NCI-H526 treated with DMSO at 0.1 percent for 48 hours (cell line): ENCODE measurements at places on chromosomes 1 and 21.

GRCh38 chr1:172430128-172430454, 9.6 kb downstream of the C1orf105 start:
- DNase-seq, result no peak

GRCh38 chr1:3211582-3212375, 142.8 kb downstream of the PRDM16 start:
- no peak for DNase-seq

DNA sequence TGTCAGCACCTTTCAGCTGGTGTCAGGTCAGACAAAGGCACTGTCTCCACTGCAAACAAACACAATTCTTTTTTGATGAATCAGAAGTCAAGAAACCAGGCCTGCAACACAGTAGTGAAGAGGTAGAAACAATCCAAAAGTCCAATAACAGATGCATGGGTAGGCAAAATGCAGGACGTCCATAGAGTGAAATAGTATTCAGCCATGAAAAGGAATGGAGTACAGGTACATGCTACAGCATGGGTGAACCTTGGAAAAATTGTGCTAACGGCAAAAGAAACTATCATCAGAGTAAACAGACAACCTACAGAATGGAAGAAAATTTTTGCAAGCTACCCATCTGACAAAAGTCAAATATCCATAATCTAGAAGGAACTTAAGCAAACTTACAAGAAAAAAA, 26.2 kb upstream of the ZBTB21 start:
- no peak for DNase-seq

- no peak for DNase-seq
Measured at GRCh38 chr1:55040083-55040932, 960 bp downstream of the PCSK9 start.

DNA sequence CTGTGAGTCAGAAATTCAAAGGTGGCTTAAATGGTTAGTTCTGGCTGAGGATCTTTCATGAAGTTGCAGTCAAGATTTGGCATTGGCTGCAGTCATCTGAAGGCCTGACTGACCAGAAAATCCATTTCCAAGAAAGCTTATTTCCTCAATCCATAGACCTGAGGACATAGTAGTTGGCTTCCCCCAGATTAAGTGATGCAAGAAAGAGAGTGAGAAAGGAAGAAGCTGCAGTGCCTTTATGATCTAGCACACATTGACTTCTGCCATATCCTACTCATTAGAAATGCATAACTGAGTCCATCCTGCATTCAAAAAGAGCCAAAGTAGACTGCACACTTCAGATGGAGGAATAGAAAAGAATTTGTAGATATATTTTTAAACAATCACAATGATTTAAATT, 222.6 kb downstream of the COL24A1 start:
- DNase-seq, result no peak

DNA sequence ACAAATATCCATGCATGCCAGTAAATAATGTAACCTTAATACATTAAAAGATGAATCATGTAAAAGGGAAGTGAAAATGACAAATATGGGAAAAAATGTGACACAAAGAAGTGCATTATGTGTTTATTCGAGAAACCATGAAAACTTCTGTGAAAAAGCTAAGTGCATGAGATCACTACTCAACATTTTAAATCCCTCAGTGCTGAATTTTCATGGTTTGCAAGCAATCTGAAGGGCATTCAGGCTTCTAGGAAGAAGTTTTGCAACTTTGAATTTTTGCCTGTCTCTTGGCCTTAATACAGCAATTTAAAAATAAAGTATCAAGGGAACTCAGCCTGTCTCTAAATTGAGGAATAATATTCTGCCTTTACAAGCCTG, 78.2 kb downstream of the MAP3K7CL start:
- DNase-seq, result no peak

DNA sequence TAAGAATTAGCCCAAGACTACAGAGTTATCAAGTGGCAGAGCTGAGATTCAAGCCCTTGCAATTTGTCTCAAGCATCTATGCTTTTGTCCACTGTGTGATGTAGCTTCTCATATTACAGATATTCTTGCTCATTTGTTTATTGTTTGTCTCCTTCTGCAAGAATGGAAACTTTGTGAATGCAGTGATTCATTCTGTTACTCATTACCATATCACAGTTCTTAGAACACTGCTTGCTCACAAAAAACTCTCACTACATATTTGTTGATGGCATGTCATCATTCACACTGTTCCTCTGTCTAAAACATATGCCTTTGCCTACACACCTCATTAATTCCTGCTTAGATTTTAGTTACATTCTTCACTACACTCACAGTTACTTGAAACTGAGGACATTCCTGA, 1198.9 kb downstream of the PLA2G4A start:
- DNase-seq, result no peak

DNA sequence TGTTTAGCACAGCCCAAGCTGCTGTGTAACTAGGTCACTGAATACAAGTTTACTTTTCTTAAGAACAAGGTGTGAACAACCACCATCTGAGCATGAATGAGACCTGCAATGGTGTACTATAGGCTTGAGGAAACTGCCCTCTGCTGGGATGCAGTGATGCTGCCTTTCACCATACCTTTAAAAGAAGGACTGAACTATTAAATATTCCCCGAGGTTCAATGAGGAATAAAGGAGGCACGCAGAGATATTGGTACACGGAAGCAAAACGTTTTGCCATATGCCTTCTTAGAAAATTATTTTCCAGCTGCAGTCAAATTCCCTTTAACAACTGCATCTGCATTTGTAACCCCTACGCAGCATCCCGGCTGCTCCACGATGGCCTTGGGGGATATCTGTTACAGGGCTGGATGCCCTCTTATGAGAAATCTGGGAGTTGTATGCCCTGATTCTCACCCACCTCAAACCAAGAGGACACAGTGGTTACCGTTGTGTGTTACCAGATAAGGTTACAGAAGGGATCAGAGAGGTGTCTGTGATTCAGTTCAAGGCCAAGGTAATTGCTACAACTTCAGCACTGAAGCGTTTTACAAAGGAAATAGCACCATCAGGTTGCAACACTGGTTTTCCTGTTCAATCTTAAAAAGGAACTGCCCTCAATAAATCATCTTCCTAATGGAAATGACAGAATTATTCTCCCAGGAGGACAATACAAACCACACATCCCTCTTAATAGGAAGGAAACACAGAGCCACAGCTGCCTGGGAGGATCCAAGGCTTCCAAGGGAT, 470.5 kb downstream of the LTN1 start:
- DNase-seq, result no peak

DNA sequence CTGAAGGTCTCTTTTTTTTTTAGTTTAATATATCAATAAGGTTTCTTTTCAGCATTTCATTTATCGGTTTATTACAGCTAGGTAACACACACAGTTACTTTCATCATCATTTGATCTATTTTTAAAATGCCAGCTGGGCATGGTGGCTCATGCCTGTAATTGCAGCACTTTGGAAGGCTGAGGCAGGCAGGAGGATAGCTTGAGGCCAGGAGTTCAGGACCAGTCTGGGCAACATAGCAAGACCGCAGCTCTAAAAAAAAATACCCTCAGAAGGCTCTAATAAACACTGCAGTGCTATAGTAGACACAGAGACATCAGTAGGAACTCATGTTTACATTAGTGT, 48.5 kb upstream of the VAMP3 start:
- no peak for DNase-seq

DNA sequence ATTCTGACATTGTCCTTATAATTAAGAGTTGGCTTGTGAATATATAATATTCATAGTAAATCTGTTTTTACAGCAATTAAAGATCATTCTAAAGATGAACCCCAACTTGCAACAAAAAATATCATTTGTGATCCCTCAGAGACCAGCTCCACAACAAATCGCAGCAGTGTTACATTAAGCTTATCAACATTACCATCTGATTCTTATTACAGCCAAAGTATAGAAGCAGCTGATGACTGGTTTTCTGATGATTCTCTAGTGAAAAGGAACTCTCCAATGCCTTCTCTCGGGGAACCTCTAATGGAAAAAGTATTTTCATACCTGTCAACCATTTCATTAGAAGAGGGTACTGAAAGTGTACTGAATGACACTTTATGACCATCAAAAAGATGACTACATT, 45.4 kb downstream of the C1orf185 start:
- no peak for DNase-seq

GRCh38 chr1:46942086-46942485, 810 bp upstream of the CYP4A11 start:
- DNase-seq, result no peak

GRCh38 chr1:188594542-188595235, 1765.9 kb downstream of the PLA2G4A start:
- no peak for DNase-seq

DNA sequence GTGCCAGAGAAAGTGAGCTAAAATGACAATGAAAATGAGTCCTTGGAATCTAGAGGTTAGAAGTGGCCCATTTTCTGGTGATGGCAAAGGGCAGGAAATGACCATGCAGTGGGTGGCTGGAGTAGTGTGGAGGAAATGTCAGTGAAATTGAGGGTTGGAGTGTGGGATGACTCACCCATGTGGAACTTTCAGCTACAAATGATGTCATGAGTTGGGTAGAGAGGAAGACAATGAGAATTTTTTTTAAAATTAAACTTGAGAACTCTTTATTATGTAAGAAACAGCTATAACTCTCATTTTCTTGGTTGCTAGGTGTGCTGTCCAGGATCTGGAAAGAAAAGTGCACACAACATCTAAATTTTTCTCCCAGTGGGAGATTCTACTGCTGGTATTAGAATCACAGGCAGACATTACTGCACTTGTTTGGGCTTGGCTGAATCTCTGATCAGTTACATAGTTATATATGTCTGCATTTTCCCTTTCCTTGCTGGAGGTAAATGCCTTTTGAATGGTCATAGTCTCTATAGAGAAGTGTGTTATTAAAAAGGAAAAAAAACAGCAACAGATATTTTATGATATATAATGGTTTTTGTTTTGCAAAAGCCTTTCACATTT, 56.8 kb upstream of the GNG12 start:
- no peak for DNase-seq

DNA sequence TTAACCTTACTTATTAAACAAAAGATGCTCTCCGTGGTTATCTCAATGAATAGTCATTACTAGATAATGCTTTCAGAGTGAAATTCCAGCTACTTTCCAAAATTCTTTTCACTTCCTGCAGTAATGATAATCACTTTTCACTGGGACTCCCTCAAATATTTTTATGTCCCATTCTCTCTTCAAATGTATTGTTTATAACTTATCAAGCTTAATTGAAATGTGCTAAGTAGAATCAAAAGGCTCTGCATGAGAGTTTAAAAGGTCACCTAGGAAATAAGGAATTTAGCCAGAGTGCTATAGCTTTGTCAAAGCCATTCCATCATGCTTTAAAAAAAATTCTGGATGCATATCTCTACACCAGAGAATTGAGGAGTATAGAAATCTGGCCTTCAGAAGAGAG, 106.4 kb downstream of the ODF2L start:
- no peak for DNase-seq

GRCh38 chr21:37582590-37582989, 216.0 kb downstream of the DYRK1A start:
- DNase-seq, result no peak

DNA sequence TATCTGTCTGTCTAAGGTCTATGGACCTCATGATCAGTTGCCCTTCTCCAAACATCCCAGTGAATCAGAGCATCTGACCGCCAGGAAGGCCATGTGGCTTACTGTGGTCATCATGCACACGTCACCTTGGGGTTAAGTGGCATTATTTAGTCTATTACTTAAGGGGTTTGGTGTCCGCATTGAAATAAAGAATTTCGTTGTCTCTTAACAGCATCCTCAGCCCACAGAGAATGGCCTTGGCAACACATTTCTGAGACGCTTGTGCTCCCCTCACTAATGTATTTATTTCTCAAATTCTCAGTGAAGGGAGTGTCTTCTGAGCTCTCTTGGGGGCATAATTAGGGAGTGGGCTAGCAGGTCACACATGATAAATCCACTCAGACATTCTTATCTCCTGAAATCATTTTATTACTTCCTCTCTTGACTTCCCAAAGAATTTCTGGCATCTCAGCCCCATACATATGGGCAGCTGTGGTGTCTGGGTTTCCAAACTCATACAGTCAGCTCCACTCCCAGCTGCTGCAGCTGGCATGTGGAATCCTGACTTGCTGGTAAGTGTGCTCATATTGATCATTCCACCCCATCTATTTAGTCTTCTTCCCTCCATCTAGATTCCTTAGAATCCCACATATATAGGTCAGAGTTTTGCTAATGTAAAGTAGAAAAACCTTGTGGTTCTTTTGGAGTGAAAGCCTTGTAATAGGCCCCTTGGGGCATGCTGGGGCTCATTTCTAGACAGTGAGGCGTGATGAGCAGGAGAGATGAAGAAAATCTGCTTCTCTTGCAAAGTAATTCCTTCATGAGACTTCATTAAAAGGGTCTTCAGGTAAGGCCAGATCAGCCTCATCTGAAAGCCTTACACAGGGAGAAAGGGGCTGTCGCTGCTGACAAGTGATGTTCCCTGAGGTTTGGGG, 110.5 kb downstream of the HHAT start:
- no peak for DNase-seq

GRCh38 chr1:10513199-10513598, 38.4 kb downstream of the PEX14 start:
- DNase-seq, result no peak

DNA sequence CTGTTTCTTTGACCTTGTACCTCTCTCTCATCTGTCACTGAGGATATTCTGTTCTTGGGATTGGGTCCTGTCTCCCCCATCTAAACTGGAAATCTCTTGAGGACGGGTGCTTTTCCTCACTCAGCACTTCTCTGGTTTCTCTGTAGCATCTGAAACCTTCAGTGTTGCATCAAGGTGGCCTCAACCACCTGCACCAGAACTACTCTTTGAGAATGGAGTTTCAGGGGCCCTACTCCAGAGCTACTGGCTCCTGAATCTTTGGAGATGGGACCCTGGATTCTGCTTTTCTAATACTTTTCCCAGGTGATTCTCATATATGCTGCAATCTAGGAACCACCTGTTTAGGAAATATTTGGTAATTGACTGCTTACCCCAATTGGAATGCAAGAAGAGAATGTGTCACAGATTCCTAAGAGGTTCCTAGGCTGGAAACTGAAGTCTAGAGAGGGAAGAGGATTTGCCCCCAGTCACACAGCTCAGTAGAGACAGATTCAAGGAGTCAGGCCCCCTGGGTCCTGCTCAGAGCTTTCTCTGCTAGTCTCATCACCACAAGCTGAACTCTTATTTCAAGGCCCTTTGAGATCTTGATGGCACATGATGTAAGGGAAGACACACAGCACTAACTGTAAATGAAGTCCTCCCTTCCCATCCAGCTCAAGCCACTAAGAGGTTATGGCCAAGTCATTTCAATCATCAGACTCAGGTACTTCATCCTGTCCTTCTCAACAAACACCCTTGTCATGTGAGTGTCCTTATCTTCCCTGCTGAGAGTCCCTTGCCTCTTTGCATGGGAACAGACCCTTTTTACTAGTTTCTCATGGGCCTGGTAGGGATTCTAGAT, 48.7 kb downstream of the EIF2D start:
- DNase-seq, result no peak

GRCh38 chr1:223217781-223218180, 74.7 kb upstream of the TLR5 start:
- no peak for DNase-seq

DNA sequence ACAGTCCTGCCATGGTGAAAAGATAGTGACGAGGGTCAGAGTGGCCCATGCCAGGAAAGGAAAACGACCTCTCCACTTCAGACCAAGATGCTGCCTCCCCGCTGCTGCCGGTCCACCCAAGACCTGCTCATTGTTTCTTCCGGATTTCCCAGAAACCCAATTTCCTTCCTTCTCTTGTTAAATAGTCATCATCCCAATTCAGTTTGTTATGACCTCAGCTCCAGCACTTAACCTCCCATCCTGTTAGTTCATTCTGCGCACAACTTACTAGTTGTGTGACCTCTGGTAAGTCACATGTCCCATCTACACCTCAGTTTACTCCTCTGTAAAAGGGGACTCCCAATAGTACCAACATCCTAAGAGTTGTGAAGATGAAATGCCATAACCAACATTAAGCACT, 29.9 kb upstream of the PPP1R15B start:
- DNase-seq, result no peak

- DNase-seq, result no peak
Measured at GRCh38 chr1:162702628-162703027, 70.4 kb downstream of the DDR2 start.
